HEK293T (cell line): ENCODE measurements at places on chromosomes 7 and 10.

- DNase-seq: no peak
Observed at GRCh38 chr10:4532467-4532866, 293.5 kb upstream of the AKR1E2 start.

DNA sequence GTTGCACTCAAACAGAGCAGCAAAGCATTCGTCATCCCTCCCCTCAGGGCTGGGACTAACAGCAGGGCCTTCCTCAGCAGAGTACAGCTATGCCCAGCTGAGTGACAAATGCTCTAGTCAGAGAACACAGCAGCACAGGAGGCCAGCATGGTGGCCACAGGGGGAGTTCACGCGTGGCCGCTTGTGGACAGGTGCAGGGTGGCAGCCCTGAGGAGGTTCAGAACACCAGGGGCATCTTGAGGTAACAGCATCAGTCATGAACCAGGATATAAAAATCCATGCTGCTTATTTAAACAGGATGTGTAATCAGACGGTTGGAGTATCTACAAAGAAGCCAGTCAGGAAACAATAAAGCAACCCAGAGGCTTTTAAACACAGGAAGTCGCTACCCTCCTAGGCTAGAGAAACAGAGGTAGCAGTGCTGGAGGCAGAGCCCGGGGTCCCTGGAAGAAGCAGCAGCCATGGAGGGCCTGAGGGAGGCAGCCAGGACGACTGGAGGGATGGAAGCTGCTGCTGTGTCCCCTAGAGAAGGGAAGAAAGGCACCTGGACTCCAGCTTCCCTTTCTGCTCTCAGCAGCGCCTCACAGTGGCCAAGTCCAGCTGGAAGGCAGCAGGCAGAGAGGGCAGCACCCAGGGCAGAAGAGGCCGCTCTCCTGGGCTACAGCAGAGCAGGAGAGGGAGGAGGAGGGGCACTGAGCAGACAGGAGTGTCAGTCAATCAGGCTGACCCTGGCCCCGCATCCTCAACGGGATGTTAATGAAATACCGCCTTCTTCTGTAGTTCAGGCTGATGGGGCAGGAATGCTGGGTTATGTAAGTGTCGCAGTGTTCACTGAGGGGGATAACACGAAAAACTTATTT is 70.8 kb upstream of the UCN3 start:
- DNase-seq: peak; percentile 62

- peak; percentile 5 for DNase-seq
Observed at GRCh38 chr7:140525743-140526142, 46.4 kb upstream of the MKRN1 start.

DNA sequence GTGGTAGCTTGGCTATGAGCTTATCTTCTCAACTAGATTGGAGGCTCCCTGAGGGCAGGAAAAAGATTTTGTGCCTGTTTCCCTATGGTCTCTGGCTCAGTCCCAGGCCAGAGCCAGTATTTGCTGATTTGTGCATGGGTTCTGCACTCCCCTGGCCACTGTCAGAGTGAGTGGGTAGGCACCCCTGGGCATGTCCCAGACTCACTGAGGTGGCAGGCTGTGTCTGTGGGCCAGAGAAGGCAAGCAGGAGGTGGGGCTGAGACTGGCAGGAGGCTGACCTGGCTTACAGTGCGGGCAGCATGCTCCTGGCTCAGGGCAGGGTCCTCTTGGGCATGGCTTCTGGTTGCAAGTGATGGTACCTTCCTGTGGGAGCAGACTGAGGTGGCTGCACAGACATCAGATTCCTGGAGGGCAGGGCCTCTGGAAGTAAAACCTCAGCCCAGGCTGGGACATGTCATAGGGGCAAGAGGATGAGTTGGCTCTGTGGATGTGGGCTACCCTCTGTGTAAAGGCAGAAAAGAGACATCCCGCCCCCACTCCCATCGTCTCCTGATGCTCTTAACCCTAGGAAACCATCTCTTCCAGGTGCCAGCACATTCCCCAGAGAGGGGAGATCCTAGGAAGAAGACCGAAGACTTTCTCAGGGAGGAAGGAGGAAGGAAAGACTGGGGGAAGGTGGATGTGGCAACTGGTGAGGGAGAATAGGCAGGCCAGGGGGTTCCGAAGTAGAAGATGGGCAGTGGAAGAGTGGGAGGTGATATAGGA is 4.3 kb downstream of the KCP start:
- no peak for DNase-seq

GRCh38 chr7:7584653-7585052 is 18.0 kb downstream of the MIOS start:
- no peak for DNase-seq

DNA sequence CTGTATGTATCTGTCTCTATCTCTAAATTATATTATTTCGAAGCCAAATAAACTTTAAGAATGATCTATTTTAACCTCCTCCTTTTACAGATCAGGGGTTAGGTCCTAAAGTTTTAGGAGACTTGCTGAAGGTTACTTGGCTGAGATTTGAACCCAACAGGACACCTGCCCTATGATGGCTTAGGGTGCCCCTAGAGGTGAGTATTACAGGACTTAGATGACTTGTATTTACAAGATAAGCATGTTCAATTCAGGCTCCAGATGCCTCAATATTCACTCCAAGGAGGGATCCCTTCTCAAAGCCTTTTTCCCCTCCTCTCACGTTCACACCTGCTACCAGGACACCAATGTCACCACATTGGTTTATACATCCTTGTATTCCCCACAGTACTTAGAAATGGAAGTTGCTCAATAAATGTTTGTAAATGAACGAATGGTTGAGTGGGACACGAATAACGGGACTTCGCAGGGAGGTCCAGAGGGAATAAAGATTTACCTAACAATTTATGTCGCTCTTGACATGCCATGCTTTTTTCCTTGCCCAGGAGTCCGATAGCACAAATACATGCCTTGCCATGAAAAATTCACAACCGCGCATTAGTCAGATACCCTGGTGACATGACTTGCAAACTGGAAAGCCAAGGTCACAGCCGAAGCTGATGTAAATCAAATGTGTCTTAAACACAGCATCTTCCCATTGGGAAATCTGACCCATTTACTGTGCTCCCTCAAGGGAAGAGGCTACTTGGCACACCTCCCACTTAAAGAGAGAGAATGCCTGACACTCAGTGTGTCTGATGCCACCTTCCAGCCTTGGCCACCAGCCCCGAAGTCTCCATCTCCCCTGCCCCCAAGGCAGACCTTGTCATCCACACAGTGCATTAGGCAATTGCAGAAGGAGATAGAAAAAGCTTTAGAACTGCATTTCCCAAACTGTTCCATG is 872.2 kb upstream of the AUTS2 start:
- DNase-seq: no peak

- no peak for DNase-seq
Observed at GRCh38 chr7:111558991-111559390, 3.3 kb downstream of the IMMP2L start.

DNA sequence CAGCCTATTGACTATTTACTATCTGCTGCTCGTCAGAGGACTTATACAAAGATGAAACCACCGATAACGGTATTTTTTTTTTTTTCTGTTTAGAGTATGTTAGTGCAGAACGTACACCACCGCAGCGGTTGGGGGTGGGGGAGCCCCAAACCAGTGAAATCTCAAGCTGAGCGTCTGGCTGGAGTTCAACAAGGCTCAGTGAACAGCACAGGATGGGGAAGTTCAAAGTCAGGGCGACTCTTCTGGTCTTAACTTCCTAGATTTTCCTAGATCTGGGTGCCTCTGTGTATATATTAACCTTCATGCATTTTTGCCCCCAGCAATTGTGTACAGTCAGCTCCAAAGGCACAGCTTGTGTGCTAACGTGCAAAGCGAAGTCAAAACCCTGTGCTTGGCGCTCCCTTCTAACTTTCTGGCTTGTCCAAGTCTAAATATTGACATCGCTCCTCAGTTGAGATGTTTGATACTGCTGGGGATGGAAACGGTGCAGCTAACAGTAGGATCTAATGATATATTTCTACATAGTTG is 1.1 kb downstream of the RHOBTB1 start:
- DNase-seq: no peak

DNA sequence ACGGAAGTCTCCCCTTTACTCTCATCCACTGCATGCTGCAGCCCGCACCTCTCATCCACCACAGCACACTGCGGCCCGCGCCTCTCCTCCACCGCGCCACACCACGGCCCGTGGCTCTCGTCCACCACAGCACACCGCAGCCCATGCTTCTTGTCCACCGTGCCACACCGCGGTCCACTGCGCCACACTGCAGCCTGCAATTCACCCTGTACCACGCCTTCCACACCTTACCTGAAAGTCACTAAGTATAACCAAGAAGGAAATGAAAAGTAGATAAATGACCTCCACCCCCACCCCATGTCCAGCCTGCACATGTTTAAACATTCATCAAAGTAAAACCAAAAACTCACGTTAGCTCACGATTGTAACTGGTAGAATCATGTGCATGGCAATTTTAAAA is 176.1 kb downstream of the DIP2C start:
- DNase-seq: no peak

DNA sequence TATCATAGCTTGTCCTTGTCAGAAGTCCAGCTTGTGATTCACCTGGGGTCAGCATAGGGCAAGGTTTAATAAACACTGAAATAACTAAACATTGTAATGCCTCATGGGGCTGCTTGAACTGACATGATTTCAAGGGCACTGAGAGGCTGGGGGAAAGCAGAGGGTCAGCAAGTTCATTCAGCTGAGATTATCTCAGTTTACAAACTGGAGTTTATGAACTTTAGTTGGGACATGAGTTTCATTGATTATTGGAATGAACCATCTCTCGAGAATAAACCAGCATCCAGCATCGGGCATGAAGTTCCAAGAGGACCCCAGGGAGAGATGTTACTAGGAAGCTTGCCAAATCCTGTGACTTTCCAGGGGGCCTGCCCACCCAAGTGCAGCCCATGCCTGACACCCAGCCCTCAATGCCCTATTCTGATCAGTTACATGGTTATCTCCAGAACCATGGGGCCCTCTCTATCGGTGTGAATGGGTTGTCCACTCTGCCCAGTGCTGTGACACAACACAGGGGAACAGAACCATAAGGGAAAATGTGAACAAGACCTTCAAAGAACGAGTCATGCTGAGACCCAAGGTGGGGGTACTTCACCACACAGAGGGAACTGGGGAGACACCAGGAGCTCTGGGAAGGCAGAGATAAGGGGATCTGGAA is 7.9 kb upstream of the CYP3A7 start:
- no peak for DNase-seq

DNA sequence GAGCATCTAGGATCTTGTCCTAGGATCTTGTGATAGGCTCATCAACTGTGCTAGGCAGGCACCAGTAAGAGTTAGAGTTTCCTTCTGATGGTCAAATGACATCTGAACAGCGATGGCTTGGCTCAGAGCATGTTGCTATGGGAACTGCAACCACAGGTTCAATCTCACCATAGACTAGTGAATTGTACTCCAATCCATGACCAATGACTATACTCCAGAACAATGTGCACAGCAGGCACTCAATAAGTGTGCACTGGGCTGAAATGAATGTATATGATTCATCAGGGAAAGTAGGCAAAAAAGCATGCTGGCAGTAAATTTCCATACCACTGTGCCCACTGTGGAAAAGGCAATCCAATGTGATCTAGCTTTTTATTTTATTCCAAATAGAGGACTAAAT is 163.6 kb upstream of the HPS1 start:
- DNase-seq: no peak

GRCh38 chr10:25226775-25227682 is 52.2 kb downstream of the GPR158 start:
- peak; percentile 35 for DNase-seq

DNA sequence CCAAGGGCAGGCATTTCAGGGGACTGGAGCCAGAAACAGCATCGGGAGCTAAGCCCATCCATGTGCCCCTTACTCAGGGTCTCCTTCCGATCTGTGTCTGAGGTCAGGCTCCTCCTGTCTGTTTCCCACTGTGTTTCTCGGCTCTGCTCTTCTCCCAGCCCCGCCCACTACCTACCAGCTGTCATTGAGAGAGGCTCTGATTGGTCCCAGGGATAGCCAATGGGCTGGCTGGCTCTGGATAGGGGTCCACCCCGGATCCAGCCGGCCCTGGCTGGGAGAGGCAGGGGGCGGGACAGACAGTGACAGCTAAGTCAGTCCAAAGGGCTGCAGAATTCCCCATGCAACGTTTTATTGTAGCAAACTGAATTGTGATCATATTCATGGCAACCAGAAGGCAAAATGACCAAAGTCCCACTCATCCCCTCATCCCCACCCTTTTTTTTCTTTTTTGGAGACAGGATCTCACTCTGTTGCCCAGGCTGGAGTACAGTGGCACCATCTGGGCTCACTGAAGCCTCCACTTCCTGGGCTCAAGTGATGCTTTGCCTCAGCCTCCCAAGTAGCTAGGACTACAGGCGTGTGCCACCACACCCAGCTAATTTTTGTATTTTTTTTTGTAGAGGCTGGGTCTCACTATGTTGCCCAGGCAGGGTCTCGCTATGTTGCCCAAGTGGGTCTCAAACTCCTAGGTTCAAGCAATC is 76.3 kb downstream of the CLIP2 start:
- DNase-seq: peak; percentile 98

DNA sequence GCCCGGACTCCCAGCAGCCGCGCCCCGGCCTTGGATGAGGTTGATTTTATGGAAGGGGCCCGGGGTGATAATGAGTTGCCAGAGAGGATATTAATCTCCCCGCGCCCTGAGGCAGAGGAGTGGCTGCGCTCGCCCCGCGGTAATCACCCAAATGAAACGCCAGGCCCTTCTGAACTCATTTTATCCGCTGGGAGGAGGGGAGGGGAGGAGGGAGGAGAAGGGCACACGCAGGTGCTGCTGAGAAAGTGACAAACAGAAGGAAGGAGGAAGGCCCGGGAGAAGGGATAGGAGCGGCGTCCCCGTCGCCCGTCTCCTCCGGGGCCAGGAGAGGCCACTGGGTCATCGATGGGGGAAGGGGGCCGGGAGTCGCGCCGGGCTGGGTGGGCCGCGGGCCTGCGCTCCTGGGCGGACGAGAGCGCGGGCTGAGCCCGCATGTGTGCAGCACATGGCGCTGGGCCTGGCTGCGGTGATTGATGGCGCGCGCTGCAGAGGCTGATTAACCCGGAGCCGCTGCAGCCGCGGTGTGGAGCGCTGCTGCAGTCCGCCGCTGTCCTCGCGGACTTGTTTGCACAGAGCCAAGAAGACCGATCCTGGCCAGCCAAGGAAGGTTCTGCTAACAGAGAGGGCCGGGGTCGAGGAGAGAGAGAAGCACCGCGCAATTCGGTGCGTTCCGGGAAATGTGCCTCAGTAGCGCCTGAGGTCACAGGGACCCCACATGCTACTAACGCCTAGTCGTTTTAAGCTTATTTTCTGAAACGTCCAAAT is 6.5 kb downstream of the MNX1 start:
- no peak for DNase-seq

DNA sequence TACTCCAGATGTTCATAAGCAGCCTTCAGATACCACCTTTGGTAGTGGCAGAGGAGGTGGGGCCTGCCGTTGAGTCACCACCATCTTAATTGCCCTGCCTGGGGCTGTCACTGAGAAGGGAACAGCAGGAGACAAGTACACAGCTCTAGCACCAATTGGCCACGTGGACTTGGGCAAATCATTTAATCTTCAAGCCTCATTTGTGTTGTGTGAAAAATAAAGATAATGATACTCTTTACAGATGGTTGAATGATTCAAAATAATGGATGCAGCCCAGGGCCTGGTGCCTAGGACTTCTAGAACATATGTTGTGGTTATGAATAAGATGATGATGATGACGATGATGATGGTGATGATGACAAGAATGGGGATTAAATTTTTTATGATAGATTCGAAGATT is 111.9 kb upstream of the ADAM12 start:
- peak; percentile 23 for DNase-seq
